Left renal pelvis (tissue), 4 donors: ENCODE measurements at places on chromosomes 1 and 21.

DNA sequence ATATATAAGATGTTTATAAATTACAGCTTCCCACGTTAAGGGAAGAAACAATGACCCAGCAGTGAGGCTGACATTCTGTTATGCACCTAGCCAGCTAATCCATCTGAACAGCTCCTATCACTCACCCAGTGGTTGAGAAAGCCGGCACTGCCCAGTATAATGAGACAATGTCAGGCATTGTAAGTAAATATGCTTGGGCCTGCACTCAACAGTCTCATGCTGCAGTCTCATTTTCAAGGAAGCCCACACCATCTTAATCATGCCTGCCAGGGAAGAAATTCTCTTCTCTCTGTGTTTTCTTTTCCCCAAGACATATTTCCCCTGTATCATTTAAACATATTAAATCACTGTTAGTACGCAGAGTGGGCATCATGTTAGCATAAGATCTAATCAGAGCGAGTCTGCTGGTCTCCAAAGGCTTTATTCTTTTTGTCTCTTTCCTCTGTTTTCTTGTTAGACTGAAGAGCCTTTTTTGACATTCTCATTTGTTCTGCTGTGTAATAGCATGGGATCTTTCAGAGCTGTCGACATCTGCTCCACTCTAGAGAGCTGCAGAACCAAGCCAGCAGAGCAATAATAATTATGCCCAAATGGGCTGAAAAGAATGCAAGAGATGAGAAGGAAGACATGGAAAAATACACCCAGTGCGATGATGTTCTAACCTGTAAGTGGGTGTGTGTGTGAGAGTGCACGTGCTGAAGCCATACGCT, 67.6 kb upstream of the SLC22A15 start:
- no peak for DNase-seq

DNA sequence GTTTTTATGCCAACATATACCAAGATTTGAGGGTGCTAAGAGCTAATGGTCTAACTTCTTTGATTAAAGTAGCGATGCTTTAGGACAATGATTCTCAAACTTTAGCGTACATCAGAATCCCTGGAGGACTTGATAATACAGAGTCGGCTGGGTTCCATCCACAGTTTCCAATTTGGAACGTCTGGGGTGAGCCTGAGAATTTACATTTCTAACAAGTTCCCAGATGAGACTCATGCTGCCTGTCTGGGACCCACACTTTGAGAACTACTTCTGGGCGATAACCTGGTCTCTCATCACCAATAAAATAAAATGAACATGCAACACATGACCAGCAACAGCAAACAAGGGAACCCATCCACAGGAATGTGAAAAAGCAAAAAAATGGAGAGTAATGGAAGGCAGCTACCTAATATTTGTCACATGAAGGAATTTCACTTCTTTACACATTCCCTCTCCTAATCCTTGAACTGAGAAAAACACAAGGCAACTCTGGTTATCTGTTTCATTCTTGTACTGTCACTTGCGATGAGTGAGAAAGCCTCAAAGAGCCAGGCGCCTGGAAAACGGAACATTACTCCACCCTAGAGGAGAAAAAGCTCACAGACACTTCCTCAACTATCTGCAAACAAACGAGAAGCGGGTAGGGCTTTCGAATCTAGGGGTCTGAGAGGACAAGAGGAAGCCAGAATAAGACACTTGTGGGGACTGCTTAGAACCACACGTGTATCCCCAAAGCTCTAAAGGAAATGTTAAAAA, 14.0 kb downstream of the HSF2BP start:
- DNase-seq = no peak

DNA sequence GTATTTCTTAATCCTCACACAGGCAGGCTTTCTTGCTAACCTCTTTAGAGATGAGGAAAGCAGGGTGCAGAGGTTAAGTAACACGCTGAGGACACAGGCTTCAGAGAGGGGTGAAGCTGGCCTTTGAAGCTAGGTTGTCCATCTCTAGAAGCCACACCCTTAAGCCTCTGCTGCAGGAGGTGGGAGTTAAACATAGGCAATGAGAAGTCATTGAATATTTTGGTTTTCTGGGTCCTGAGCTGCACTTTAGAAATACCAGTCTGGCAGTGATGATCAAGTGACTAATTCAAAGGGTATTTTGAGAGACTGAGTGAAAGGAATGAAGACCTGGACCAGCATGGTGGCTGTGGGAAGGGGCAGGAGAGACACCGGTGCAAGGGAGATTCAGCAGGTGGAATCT, 9.9 kb downstream of the KCNJ15 start:
- DNase-seq = no peak

DNA sequence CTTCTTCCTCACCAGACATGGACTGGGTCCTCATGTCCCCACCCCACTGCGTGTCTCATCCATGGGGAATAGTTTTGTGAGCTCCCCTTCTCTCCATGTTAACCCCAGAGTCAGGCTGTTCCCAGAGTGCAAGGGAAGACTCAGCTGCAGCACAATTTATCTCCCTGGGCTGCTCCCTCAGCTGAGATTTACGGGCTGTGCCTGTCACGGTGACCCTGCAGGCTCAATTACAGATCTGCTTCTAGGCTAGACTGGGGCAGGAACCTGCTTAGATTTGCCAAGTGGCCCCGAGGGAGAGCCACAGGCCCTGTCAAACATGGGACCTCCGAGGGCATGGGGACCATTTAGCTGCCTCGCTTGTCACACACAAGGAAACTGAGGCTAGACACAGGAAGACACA, 37.8 kb downstream of the CDCP2 start:
- no peak for DNase-seq

DNA sequence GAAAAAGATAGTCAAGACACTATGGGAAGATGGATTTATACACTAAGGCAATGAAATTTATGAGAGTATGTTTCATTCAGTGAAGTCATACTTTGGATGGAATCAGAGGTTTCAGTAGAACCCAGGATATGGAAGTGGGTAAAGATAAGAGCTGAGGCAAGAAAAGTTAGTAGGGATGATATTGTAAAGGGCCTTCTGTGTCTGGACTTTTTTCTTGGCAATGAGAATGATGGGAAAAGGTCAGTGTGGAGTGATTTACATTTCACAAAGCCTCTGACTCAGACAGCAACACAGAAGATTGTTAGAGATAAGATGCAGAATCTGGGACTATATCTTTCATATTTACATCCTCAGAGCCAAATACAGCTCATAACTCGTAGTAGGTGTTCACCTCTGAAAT, 32.1 kb downstream of the SH3BGR start:
- no peak for DNase-seq

- no peak for DNase-seq
Measured at GRCh38 chr1:25695090-25695770, 78.6 kb downstream of the MAN1C1 start.

DNA sequence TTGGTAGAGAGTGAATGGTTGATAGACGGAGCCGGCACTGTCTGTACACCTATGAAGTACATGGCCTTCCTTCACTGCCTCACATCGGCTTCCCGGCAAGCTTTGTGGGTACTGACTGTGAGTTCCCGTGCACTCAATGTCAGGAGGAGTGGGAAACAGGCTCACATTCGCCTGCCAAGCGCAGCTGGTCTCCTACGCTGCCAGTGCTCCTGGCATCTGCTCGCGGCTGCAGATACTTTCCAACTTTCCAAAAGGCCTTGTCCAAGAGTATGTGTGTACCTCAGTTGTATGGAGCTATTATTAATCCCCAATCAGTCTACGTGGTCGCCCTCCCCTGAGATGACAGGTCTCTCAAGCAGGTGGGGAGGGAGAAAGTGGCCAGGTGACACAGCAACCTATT, 180.8 kb downstream of the ZSCAN20 start:
- no peak for DNase-seq

GRCh38 chr1:195053478-195053877, 1554.8 kb downstream of the KCNT2 start:
- no peak for DNase-seq
